ENCODE measurements at places on chromosomes 2 and 18.

DNA sequence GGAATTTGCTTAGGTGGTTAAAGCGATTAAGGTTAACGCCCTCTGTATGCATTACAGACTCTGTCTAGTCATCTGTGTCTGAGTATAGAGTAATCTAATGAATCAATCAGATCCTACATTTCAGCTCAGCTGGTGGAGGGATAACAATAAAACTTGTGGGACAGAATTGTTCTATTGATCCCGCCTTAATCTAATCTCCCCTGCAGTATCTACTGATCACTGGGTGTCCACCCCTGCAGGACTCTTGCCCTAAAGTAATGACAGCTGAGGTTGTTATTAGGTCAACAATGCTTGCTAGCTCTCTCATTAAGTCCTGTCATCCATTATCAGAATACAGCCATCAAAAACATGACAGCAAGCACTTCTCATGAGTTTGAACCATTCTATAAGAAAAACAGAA is 462.6 kb upstream of the TMEFF2 start:
- DNase-seq = no peak

GRCh38 chr2:208037564-208038487 is 12.5 kb upstream of the PLEKHM3 start:
- no peak for DNase-seq

DNA sequence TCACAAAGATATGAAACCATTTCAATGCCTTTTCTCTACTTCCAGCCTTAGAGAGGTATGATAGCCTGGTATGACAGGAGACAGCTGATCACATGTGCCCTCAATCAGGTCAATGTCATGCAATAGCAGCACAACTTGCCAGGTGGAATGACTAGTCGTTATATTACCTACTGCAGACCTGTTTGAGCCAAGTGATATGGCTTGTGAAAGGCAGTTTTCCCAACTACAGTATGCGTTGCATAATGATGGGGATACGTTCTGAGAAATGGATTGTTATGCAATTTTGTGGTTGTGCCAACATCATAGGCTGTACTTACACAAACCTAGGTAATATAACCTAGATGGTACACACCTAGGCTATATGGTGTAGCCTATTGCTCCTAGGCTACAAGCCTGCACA is 262.8 kb downstream of the ICOS start:
- DNase-seq = no peak

DNA sequence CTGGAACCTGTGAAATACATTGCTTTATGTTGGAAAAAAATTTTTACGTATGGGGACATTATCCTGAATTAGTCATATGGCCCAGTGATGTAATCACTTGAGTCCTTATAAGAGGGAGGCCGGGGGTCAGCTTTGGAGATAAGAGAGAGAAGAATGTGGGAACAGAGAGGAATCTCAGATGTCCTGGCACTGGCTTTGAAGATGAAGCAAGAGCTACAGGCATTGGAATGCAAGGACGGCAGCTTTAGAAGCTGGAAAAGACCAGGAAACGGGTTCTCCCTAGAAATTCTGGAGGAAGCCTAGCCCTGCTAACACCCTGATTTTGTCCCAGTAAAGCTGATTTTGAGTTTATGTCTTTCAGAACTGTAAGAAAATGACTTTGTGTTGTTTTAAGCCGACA is 1129.9 kb upstream of the GYPC start:
- DNase-seq = no peak

DNA sequence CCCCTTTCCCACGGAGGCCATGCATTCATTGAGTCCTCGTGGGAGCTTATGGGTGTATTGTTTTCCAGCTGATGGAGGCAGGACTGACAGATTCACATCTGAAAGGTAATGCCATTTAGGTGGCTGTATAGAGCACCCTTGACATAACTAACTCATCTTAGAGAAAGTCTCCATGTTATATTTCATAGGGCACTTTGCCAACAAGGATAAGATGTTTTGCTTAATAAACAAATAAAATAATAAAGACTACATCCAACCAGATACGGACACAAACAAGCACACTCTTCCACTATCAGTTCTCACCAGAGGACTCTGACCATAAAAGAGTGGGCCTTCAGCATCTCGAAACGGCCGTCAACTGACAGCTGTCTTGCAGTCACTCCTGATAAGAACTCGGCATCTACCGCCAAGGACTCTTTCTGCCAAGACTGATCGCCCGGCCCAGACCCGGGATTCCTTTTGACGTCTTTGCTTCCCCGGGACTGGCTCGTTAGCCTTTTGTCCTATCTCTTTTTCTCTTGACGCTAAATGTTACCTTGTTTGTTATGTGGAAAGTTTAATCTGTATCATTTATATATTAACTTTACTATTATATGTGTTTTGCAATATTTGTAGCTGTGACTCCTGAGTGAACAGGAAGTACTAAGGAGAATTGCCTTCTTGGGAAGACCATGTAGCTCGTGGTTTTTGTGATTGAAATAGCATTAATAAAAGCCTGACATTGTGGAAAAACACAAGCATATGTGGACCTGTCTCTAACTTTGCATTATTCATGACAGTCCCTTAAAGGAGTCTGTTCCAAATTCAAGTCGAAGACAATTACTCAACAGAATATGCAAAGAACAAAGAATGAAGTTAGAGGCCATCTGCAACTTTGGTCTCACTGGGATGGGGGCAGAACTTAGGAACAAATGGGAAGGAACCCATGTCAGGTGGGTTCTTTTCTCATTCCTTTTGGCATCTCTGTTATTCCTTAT is 195.1 kb downstream of the LPIN1 start:
- DNase-seq = no peak

- no peak for DNase-seq
Observed at GRCh38 chr2:168652997-168653921, 149.2 kb upstream of the NOSTRIN start.

- no peak for DNase-seq
Observed at GRCh38 chr2:48938231-48938630, 182.7 kb upstream of the LHCGR start.

All from activated T-cell treated with anti-CD3 and anti-CD28 coated beads, Interleukin-2, amount 50 U/mL, for 24 hours (primary cell).